ENCODE measurements at places on chromosomes 1 and 21.

GRCh38 chr1:227190321-227190720 lies 128.0 kb downstream of the CDC42BPA start:
- DNase-seq = no peak

DNA sequence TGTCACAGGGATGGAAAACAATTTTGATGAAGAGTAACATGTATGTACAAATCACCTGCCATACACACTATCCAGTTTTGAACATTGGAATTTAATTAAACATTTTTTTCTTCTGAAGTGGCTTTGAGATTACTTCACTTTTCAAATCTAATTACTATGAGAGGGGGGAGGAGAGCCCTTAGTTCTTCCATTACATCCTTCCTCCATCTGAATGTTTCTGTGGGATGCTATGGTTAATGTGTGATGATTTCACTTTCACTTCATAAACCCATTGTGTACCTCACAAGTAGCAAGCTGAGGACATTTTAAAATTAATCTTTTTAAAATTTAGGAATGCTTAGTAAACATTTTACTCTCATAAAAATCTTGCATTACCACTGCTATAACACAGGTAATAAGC lies 156.9 kb downstream of the RUNX1 start:
- no peak for DNase-seq

GRCh38 chr1:175341631-175342429 lies 149.3 kb upstream of the KIAA0040 start:
- no peak for DNase-seq

DNA sequence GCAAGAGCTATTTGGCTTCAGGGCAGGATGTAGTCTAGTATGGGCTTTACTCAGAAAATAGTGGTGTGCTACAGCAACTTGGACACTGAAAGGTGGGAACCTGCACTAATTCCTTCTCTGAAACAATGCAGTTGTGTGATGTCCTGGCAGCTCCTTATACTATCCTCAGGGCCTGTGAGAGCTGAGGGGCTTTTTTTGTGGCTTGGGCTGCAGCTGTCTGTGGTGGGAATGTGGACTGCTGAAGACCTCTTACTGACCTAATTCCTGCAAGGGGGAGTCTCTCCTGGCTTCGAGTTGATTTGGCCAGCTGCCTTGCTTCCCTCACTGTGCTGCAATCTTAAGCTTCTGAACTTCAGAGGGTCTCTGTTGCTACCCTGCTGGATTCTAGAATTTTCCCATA lies 22.3 kb upstream of the CHODL start:
- no peak for DNase-seq

- no peak for DNase-seq
Measured at GRCh38 chr1:32878183-32878582, 7.5 kb upstream of the FNDC5 start.

- no peak for DNase-seq
Measured at GRCh38 chr1:207868251-207868773, 42.6 kb downstream of the CD34 start.

- DNase-seq = no peak
Measured at GRCh38 chr21:41817228-41817627, 50.4 kb upstream of the RIPK4 start.

Measured in T follicular helper cell (primary cell).